Stimulated activated CD4-positive, alpha-beta T cell treated with anti-CD3 and anti-CD28 coated beads, Interleukin-4, amount 100 ng/mL, for 48 hours (primary cell): ENCODE measurements at places on chromosomes 11 and 22.

DNA sequence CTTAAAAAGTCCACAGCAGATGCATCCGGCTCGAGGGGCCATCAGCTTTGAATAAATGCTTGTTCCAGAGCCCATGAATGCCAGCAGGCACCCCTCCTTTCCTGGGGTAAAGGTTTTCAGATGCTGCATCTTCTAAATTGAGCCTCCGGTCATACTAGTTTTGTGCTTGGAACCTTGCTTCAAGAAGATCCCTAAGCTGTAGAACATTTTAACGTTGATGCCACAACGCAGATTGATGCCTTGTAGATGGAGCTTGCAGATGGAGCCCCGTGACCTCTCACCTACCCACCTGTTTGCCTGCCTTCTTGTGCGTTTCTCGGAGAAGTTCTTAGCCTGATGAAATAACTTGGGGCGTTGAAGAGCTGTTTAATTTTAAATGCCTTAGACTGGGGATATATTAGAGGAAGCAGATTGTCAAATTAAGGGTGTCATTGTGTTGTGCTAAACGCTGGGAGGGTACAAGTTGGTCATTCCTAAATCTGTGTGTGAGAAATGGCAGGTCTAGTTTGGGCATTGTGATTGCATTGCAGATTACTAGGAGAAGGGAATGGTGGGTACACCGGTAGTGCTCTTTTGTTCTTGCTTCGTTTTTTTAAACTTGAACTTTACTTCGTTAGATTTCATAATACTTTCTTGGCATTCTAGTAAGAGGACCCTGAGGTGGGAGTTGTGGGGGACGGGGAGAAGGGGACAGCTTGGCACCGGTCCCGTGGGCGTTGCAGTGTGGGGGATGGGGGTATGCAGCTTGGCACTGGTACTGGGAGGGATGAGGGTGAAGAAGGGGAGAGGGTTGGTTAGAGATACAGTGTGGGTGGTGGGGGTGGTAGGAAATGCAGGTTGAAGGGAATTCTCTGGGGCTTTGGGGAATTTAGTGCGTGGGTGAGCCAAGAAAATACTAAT is 1.9 kb downstream of the NEAT1 start:
- peak; percentile 66 for DNase-seq

GRCh38 chr22:42887523-42888507 is 30.7 kb upstream of the ARFGAP3 start:
- DNase-seq = no peak

- DNase-seq = no peak
Observed at GRCh38 chr11:86313793-86314192, 11.8 kb downstream of the HIKESHI start.

DNA sequence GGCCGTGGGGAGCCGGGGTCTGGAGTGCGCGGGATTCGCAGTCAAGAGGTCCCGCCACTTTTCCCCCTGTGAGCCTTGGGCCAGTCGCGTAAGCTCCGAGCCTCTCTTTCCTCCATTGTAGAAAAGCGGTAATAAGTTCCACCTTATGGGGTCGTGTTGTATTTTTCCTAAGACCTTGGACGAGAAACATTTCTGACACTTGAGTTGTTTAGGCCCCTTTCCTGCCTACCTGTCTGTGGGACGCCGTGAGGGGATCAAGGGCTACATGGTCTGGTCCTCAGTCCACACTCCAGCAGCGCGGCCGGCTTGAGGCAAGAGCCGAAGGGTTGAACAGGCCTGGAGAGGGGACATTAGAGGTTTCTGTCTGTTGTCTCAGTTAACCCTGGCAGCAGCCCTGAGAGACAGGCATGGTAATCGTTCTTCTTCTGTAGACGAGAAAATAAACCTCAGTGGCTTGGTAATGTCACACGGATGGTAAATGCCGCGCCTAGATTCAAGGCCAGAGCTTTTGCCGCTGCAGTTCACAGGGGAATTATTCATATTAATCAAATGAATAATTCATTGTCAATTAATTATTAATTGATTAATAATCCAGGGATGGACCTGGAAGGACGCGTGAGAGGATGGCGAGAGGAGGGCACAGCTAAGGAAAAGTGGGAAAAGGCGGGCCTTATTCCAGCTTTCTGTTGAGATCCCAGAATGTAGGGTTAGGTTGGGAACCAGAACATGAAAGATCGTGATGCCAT is 545 bp downstream of the FEN1 start:
- no peak for DNase-seq

DNA sequence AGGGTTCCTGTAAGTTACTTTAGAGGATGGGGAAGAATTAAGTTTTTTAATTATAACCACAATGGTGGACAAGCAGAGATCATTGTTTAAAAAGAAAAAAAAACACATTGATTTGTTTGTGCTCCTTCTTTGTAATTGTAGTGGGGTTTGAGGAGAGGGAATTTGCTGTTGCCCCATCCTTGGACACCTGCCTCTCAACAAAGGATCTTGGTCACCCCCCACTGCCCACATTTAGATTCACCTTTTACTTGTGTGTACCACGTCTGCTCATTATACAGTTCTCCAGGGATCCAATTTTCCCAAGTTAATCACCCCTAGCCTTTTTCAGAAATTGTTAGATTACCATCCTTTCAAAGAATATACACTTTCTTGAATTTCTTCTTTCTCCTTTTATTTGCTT is 53.0 kb downstream of the DNAJC24 start:
- no peak for DNase-seq
